Liver (tissue), 10 donors: ENCODE measurements at places on chromosomes 5 and 9. TPM values are rescaled to one million over a fixed set of nuclear protein-coding genes. Genes with fewer than 3 reads are reported as not detected.

DNA sequence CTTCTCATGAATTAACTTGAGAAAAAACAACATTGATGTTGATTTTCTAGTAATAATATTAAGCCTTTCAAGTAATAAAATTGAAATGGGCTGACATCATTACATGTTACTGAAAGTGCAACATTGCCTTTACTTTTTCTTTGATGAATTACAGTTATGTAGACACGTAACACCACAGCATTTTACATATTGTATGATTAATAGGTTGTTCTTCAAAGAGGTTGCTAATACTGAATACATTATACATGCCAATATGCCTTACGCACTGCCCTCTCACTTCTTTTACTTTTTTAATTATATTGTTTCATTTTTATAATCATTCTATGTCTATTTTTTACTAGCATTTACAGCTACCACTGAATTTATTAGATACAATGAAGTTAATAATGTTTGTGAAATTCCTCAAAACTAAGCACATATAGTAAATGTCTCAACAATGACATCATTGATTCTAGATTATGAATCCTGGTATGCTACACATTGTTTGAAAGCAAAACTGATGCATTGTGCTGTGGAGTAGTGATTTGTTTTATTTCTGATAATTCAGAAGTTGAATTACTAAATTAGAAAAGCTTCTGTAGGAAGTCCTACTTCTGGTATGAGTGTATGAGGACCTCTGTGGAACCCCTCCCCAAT is 464.4 kb upstream of the IZUMO3 start:
- no peak for DNase-seq

GRCh38 chr5:40869384-40869783 is 28.2 kb downstream of the CARD6 start:
- DNase-seq = no peak

The ABCA1 gene
- 223 TPM for total RNA-seq

The CCDC112 gene
- total RNA-seq = 1.2 TPM

DNA sequence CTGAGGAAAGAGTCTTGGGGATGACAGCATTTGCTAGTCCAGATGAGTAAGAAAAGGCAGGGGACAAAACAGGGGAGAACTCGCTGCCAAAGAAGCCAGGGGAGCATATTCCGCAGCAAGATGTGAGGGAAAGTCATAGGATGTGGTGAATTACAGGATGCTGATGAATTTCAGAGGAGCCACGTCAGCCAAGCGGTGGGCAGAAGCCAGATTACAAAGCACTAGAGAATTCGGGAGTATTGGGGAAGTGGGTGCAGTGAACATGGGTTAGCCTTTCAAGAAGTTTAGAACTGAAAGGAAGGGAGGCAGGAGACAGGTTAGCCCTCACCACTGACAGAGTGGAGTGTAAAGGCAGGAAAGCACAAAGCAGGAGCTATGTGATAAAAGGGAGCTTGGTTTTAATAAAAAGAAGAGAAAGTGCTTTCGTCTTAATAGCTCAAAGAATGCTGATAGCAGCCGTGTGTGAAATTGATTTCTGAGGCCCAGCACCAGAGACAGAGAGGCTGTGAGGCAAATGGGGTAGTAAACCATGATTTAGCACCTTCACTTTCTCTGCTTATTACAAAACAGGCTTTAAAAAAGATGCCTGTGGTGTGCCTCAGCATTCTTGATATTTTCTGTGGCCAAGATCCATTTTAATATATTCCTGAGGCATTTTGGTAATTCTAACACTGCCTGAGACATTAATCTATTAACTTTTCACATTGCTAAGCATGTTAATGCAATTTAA is 16.9 kb downstream of the ADAMTSL1 start:
- no peak for DNase-seq

DNA sequence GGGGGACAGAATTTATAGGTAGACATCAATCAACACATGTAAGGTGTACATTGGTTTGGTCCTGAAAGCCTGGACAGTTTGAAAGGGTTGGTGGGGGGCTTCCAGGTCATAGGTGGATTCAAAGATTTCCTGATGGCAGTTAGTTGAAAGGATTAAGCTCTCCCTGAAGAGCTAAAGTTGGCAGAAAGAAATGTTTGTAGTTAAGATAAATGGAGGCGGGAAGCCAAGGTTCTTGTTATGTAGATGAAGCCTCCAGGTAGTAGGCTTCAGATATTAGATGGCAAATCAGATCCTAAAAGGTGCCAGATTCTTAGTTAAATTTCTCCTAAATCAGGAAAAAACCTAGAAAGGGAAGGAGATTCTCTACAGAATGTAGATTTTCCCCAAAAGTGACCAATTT is 9.0 kb upstream of the LRRTM2 start:
- no peak for DNase-seq

GRCh38 chr5:126455728-126456127 is 32.5 kb downstream of the GRAMD2B start:
- DNase-seq = no peak
